Activated CD8-positive, alpha-beta memory T cell treated with anti-CD3 and anti-CD28 coated beads for 1 hour (primary cell): ENCODE measurements at places on chromosomes 6 and 20.

GRCh38 chr6:153962555-153962954, 76.5 kb upstream of the OPRM1 start:
- DNase-seq: no peak

GRCh38 chr6:127897484-127897883, 3.4 kb downstream of the THEMIS start:
- DNase-seq: no peak

DNA sequence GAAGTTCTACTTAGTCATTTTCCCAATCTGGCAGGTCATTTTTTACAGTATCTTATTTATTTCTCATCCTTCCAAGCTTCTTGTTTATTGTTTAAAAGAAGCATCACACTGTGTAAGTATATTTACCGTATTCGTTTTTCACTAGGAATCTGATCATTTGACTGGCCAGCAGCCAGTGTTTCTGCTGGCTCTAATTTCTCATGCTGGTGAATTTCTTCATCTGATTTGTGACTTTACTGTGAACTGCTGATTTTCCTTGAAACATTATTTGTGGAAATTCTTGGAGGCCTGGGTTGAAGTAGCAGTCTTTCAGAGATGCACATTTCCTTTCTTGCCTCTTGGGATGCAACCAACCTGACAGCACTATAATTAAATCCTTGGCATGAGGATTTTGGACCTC, 65.9 kb downstream of the PREP start:
- DNase-seq: no peak

- no peak for DNase-seq
Observed at GRCh38 chr6:125789167-125789566, 1.6 kb upstream of the NCOA7 start.

- no peak for DNase-seq
Observed at GRCh38 chr6:88048578-88048977, 937 bp downstream of the SPACA1 start.

- DNase-seq: no peak
Observed at GRCh38 chr6:104159045-104159618, 700.6 kb downstream of the HACE1 start.

GRCh38 chr6:146056506-146056905, 27.6 kb downstream of the GRM1 start:
- DNase-seq: no peak

DNA sequence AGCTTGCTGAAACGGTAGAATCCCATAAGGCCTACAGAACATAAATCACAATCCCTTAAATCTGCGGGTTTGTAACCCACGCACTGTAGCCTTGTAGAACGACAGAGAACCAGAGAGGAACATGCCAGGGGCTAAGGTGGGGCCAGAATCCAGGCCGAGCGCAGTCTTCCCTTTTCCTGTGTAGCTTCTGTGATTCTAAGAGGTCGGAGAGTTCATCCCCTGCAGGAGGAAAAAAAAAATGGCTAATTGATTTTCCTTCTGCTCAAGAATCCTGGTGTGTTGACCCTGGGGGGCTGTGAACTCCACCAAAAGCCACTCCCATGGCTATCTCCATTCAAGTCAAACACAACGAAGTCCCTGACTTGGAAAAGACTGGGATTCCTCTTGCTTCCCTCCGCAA, 96.3 kb downstream of the SPTLC3 start:
- DNase-seq: no peak

DNA sequence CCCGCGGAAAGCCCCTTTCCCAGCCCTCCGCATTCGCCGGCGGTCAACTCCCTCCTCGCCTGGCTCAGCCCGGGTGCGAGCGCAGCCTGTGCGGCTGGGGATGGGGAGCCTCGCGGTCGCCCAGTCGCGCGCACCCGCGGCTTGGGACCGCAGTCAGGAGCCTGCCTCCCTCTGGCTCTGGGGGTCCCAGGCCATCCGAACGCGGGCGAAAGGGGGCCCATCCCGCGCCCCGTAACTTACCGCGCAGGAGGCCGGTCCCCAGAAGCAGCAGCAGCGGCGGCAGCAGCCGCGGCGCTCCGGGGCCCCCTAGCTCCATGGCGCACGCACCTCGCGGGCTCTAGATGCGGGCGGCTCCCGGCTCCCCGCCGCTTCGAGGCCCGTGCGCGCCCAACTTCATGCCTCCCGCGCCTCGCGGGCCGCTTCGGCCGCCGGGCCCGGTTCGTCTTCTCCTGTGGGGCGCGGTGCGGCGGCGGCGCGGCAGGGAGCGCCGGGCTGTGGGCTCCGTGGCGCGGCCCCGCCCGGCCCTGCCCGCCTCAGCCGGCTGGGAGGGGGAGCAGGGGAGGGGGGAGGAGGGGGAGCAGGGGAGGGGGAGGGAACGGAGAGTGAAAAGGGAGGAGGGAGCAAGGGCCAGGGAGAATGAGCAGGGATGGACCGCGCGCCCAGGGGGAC, at the start of gene CHRNA4:
Gene CHRNA4 (minus strand): TSS at position 500 of the 669 bp plus-strand sequence. CDS start 184 bp downstream, at position 316.
- no peak for DNase-seq

- DNase-seq: no peak
Observed at GRCh38 chr6:151325075-151326050, 66.0 kb downstream of the ZBTB2 start.

DNA sequence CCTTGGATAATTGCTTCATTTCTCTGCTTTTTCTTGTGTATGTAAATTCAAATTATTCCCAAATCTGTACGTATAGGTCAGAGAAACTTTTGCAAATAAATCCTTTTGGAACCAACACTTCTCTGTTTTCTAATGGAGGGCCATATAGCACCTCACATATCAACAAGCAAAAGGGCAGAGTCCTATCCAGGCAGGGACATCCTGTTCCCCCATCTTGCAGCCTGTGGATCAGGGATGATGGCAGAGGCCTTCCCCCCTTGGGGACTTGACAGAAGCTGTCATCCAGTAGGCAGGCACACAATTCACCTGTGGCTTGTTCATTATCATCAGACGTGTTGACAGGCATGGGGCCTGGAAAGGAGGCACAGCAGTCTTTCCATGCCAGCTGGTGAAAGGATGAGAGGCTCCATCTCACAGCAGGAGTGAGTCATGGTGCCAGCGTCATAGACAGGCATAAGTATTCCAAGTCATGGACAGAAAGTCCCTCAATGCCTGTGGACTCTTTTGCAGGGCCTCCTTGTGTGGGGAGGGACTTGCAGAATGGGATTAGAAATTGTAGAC, 31.8 kb upstream of the PLEKHG1 start:
- no peak for DNase-seq

GRCh38 chr20:44901974-44902373, 7.9 kb upstream of the PABPC1L start:
- DNase-seq: no peak

- DNase-seq: no peak
Observed at GRCh38 chr6:105001906-105002305, 45.0 kb downstream of the LIN28B start.

- DNase-seq: no peak
Observed at GRCh38 chr6:144415014-144415413, 129.9 kb downstream of the UTRN start.

GRCh38 chr20:24762791-24763350, 186.2 kb upstream of the CST7 start:
- no peak for DNase-seq

DNA sequence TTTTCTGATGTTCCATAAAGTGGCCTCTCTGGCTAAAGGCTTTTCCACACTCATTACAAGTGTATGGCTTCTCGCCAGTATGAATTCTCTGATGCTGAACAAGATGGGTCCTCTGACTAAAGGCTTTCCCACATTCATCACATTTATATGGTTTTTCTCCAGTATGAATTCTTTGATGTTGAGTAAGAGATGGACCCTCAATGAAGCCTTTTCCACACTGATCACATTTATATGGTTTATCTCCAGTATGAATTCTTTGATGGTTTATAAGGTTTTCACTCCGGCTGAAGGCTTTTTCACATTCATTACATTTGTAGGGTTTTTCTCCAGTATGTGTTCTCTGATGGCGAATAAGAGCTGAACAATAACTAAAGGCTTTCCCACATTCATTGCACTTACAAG, 20.4 kb downstream of the ZNF184 start:
- DNase-seq: no peak

DNA sequence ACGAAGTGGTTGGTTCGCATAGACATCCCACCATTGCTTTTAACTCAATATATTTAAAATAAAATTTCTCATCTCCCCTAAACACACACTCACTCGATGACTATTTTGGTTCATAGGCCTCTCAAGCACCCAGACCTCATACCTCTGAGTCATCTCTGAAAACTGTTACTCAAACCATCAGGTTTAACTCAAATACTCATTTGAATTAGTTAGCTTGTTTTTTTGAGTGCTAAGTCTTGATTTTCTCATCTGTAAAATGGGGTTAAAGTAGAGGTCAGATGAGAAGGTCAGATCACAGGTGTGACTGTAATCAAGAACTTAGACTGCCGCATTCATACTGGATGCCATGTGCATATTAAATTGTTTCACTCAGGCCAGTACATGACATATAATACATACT, 243.9 kb upstream of the TENT5A start:
- DNase-seq: no peak

DNA sequence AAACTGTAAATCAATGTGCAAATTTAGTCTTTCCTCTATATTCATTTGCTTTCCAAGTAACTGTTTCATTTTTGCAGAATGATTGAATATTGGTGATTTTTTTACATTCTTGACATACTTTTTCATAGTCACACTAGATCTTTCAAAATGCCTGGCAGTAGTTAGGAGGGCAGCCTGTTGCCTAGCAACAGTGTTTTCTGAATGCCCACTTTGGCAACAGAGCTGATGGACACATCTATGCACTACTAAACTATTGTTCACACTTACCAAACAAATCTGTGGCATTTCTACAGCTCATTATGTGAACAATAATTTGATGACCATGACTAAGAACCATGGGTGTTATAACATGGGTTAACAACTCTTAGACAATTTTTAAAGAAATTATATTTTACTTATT, 438.0 kb upstream of the IMPG1 start:
- DNase-seq: no peak

- DNase-seq: no peak
Observed at GRCh38 chr6:126672649-126673048, 332.7 kb downstream of the CENPW start.
